Hepatic stellate cell (primary cell): ENCODE measurements at places on chromosomes 16 and 17.

GRCh38 chr16:11447836-11448235, 102.6 kb downstream of the RMI2 start:
- DNase-seq, result no peak

GRCh38 chr16:23333034-23333579, 31.0 kb downstream of the SCNN1B start:
- DNase-seq, result no peak

- DNase-seq, result no peak
Observed at GRCh38 chr16:83722456-83723183, 85.2 kb upstream of the HSBP1 start.

DNA sequence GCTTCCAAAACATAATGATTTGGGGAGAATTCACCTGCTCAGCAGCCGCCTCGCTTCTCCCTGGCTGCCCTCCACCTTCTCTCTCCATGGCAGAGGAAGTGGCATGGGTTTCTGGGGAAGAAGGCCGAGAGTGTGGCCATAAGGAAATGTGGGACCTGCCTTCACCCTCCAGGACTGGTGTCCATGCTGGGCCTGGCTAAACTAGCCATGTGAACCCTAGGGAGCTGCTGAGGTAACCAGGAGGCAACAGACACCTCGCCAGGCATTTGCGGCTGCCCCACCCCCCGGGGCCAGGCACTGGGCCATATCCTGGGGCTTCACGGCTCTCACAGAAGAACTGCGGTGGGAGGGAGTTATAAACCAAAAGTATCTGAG, 9.9 kb upstream of the CMTM4 start:
- DNase-seq, result peak; percentile 41

GRCh38 chr16:19304750-19305149, 19.2 kb downstream of the CLEC19A start:
- no peak for DNase-seq

DNA sequence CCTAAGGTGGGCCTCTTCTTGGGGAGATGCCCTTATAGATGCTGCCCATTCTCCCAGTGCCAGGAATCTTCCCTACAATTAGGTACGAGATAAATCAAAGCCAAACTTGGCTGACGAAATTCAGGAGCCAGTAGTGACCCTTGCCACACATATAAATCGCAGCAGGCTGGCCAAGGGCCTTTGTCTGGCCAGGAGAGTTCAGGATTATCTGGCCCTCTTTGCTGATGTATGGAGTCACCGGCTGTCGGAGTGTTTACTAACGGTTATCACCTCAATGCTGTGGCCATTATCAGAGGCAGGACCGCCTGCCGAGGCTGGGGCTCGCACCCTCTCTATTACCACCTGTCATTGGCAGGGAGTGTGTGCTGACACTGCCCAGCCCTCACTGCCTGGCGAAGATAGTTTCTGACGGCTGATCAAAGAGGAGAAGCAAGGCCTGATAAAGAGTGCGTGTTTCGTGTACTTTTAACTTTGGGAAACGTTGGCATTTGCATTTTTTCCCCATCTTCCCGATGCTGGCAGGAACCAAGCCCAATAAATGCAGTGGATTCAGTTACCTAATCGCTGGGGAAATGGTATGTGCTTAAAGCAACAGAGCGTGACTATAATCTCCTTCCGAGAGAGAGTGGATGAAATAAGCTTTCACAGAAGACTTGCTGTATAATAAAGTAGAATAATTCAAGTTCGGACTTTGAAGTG, 32.8 kb upstream of the TBX2 start:
- no peak for DNase-seq

- DNase-seq, result no peak
Observed at GRCh38 chr16:3075523-3075915, 10.1 kb downstream of the IL32 start.

GRCh38 chr16:27543801-27544200, 5.9 kb downstream of the GTF3C1 start:
- DNase-seq, result no peak

DNA sequence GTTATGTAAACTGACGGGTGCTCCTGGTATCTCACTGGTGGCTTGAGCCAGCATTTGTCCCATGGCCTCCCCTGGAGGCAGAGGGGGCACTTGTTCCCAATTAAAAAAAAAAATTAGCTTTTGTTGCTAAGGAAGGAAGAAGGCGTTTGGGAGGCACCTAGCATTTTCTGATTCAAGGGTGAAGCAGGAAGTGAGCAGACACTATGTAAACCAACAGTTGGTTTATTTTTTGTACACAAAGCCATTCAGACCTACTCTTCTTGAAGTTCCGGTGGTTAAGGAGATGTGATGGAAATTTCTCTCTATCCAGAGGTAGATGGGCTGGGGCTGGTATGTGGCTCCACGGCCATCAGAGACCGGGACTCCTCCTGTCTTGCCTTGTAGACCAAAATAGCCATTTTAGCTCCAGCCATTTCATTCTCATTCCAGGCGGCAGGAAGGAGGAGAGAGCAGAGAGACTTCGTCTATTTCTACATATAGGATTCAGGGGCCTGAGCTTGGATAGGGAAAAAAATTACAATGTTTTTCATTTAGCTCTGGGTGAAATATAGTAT, 103.0 kb downstream of the SNX29 start:
- no peak for DNase-seq

- DNase-seq, result no peak
Observed at GRCh38 chr16:48511071-48511540, 98.9 kb downstream of the N4BP1 start.

- peak; percentile 22 for DNase-seq
Observed at GRCh38 chr16:61798741-61799140, 237.5 kb downstream of the CDH8 start.

DNA sequence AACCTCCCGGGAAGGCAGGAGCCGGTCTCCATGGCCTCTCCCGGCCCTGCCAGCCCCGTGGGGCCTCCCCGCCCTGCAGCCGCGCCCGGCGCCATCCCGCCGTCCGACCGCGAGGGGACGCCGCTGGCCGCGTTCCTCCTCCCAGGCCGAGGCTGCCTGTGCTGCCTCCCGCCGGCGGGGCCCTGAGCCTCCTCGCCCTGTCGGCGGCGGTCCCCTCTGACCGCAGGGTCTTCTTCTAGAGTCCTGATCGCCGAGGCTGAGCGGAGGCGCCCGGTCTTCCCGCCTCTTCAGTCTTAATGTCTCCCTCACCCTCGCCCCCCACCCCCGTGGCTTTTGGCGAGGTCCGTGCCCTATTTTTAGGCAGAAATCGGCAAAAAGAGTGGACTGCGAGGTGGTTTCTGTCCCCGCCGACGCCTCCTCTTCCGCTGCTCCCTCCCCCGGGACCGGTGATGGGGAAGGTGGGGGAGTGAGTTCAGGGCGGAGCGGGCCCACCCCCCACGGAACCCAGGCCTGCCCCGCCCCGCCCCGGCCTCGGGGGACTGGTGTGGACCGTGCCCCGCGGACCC, 794 bp upstream of the CPNE7 start:
- peak; percentile 94 for DNase-seq

- no peak for DNase-seq
Observed at GRCh38 chr17:10114931-10115535, 83.4 kb downstream of the GAS7 start.

- DNase-seq, result no peak
Observed at GRCh38 chr16:79589601-79590102, 10.9 kb downstream of the MAF start.

DNA sequence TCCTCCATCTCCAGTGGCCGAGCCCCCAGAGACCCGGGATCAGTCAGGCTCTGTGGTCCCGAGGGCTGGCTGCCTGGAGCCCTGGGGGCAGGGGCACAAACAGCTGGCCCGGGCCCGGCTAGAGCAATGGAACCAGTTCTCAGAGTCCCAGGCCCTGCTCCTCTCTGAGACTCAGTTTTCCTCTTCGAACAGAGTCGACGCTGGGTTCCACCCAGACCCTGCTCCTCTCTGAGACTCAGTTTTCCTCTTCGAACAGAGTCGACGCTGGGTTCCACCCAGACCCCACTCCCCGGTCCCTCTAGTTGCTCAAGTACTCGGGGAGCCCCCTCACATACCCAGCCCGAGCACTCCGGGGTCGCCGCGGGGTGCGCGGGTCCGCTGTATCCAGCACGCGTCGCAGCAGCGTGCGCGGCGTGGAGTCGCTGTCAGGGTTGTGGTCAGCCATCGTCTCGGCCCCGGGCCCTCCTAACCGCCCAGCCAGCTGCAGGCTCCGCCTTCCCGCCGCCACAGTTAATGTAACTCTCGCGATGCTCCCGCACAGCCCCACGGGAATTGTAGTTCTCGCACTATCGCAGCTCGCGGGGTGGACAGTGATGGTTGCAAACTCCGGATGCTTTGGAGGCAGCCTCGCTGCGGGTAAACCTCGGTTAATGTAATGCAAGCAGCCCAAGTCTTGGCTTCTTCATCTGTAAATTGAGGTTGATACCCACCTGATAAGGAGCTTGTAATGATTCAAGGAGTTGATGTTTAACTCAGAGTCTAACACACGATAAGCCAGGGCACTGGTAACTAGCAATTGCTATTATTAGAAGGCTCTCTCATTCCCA, 8.5 kb upstream of the THAP11 start:
- DNase-seq, result peak; percentile 96
